Left kidney (tissue), 8 donors: ENCODE measurements at places on chromosomes 3 and 15.

DNA sequence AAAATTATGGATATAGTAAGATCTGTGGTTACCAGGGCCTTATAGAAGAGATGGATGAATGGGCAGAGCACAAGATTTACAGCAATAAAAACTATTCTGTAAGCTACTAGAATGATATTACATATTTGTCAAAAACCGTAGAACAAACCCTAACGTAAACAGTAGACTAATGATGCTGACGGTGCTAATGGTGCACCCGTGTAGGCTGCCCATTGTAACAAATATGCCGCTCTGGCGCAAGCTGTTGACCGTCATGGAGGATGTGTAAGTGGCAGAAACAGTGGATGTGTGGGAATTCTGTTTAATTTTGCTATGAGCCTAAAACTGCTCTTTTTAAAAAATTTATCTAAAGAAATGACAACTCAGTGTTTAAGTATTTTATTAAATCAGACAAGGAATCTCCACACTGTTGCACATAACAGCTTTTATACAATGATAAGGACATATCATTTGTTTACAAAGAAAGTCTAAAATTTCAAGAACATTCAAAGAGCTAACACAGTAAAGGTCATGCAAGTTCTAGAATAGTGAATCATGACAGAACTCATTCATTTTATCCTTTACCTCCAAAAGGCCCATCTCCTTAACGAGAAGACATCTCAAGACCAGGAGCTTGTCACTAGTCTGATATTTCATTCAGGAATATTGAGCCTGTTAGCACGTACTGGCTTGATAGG lies 32.8 kb downstream of the TFRC start:
- no peak for DNase-seq

- DNase-seq: no peak
These were observed 50.5 kb downstream of the TNFAIP8L3 start for GRCh38 chr15:51044037-51044727.

DNA sequence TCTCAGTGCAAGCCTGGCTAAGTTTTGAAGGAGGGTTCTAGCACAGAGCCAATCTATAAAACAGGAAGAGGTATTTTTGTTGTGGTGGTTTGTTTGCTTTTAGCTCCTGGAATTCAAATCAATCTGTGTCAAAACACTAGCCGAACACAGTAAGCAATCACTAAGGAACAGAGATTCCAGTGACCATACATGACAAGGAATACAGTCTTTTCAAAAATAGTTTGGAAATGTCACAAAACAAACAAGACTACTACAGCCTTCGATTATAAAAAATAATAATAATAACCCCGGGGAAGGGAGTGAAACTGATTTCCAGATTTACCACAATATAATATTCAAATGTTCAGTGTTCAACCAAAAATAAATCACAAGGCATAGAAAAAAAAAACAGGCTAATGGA lies 166.5 kb downstream of the OCA2 start:
- DNase-seq: no peak

GRCh38 chr15:96472681-96473080 lies 142.2 kb downstream of the NR2F2 start:
- DNase-seq: no peak

DNA sequence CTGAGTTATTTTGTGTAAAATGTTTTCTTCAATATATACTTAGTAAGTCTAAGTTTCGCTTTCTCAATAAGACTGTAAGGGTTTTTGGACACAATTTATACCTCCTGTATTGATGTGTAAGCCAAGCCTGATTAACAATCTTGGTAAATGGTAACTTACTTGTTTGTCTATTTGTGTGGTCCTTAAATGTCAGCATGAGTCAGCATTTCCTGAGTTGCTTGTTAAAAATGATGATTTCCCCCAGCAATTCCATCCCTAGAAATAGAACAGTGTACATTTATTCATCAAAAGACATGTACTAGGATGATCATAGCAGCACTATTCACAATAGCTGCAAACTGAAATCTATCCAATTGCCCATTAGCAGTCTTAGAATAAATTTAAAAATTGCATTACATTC lies 53.4 kb upstream of the LRIG1 start:
- no peak for DNase-seq

DNA sequence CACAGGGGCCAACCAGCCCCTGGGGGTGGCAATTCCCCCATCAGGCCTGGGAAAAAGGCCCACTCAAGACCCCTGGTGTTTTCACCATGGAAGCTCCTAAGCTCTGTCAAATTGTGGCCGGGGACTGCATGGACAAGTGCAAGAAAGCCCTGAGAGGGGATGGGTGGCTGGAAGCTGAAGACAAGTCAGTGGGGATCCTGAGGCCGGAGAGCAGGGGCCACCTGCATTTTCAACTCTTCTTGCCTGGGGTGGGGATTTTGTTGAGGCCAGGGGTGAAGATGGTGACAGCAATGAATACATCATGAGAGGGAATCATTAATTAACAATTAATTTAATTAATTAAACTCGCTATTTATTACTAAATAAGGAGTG lies 33.9 kb downstream of the FEM1B start:
- DNase-seq: no peak

DNA sequence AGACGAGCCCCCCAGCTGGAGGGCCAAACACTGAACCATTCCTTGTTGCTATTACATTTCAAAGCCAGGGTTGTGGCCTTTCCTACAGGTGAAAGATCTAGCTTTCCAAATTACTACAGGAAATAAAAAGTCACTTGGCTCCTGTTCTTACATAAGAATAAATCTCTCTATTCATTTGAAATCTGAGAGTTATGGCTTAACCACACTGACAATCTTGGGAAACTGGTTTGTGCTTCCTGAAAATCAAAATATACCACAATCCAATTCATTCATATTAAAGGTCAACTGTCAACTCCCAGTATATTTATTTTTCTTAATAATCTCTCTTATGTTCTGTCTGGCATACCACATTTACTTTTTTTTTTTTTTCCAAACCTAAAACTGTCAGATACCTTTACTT lies 103.7 kb upstream of the LMOD3 start:
- no peak for DNase-seq

DNA sequence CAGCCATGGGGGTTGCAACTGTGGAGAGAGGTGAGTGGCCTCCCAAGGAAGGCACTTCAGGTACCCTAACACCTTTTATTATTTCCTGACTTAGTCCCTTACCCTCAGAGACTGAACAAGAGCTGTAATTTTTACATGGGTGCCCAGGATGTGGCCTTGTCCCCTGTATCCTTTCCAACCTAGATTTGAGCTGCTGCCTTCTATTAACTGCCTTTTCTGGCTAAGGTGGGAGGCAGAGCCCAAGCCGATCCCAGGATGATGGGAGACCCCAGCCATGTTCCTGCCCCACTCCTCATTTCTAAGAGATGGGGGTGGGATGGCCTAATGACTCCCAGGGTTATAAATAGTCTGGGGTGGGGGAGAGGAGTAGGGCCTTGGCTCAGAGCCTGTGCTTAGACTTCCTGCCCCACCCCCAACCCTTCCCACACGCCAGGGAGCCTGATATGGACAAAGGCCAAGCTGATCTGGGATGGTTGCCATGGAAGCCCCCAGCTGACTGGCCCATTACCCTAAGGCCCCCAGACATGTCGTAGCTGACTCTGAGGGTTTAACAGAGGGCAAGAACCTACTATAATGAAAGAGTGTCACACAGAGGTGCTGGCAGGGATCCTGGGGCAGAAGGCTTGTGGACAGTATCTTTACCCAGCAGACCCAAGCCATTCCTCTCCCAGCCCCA lies 1.9 kb downstream of the KLHDC8B start:
- DNase-seq: peak; percentile 74

DNA sequence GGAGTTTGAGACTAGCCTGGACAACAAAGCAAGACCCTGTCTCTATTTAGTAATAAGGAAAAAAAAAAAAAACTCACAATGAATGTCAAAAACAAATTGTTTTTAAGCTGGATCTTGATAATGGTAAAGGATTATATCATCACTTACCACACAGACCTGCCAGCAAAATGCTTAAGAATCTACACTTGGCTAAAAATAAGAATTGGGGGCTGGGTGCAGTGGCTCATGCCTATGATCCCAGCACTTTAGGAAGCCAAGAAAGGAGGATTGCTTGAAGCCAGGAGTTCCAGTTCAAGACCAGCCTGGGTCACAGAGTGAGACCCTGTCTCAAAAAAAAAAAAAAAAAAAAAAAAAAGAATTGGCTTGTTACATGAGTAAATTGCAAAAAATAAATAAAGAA lies 31.0 kb downstream of the ACAP2 start:
- no peak for DNase-seq

DNA sequence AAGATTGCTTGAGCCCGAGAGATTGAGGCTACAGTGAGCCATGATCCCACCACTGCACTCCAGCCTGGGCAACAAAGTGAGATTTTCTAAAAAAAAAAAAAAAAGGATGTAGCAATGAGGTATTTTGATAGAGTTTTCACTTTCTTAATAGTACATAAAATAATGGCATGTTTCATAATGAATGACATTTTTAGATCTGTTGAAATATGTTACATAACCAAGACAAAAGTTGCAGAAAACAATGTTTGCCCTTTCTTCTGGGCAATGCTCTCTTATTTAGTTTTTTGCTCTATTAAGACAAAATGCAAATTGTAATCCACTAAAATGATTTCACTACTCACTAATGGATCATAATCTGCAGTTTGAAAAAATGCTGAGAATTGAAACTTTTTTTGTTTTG lies 4.4 kb upstream of the MAPK6 start:
- no peak for DNase-seq

GRCh38 chr15:80582816-80583423 lies 112.2 kb upstream of the ABHD17C start:
- DNase-seq: no peak

GRCh38 chr15:56180851-56181250 lies 62.8 kb downstream of the RFX7 start:
- DNase-seq: no peak

DNA sequence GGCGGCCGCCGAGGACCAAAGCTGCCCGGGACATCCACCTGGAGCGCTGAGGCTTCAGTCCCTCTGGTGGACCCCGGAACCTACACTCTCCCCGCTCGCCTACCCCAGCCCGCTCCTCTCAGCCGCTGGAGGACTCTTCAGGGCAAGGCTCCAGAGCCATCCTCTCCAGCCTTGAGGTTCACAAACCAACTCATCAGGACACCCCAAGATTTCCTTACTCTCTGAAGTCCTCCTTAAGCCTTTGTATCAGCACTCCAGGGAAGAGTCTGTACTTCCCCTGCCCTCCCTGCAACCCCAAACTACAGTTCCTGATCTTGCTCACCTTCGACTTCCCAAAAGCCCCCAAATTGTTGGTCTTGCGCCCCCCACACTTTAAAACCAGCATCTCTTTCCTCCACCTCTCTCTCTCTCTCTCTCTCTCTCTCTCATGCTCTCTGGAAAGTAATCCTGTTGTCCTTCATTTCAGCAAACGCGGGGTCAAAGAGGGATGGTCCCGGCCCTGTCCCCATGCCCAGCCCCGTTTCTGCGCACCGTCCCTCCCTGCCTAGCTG lies 438 bp downstream of the THBS1 start:
- no peak for DNase-seq

GRCh38 chr3:197014942-197015575 lies 14.6 kb downstream of the MELTF start:
- DNase-seq: no peak

GRCh38 chr3:97705764-97706163 lies 58.8 kb upstream of the ARL6 start:
- DNase-seq: peak; percentile 17

DNA sequence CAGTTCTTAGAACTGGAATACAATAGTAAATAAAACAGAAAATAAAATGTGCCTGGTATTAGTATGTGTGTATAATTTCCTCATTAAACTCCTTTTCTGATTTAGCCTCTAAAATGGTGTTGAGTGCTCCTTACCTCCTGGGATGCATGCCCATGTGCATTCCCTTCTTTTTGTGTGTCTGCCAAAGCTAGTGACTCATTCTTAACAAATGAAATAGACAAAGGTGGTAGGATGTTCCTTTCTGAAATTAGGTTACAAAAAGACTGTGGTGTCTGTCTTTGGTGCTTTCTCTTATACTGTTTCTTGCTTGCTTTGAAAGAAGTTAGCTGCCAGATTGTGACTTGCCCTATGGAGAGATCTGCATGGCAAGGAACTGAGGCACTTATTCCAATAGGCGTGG lies 623.7 kb downstream of the GRM7 start:
- DNase-seq: no peak

- DNase-seq: no peak
These were observed 776.6 kb downstream of the ZNF385D start for GRCh38 chr3:20974396-20974795.

DNA sequence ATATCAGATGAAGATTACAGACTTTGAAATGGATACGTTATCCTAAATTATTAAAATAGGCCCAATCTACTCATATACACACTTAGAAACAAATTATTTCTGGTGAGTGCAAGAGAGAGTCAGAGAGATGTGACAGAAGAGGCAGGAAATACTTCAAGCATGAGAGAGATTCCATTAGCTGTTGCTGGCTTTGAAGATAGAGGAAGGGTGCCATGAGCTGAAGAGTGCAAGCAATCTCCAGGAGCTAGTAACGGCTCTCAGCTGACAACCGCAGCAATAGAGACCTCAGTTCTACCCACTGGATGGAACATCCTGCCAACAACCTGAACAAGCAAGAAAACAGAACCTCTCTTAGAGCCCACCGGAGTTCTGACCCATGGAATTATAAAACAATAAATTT lies 270.7 kb upstream of the SLITRK3 start:
- no peak for DNase-seq

- no peak for DNase-seq
These were observed 62.9 kb downstream of the EFCAB12 start for GRCh38 chr3:129365296-129366136.

DNA sequence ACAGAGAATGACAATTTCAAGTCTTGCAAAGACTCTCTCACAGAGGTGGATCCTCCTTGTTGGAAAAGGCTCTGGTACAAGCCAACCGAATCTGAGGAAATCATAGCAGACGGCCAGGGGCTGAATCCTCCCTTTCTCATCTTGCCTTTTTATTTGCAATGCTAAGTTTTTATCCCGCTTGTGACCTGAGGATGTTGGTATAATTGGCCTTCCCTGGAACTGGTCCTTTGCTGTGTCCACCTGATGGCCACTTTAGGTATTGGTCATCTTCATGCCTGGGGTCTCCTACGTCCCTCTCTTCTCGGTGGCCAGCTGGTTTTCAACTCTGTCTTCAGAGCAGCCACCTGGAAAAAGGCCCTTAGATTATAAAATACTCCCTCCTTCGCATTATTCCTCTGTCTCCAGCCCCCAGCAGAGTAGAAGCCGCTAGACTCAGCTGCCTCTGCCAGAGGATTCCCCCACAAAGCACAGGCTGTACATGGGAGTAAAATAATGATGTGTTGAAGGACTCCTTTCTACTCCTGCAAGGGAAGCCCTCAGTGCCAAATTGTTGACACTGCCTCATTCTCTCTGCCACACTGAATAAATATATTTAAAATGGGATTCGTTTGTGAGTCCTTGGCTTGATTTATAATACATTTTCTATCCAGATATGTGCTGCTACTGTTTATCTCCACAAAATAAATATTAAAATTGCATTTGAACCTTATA lies 208.9 kb upstream of the CFAP20DC start:
- no peak for DNase-seq
